Non-pigmented ciliary epithelial cell (primary cell): ENCODE measurements at places on chromosomes 2 and 18.

- no peak for DNase-seq
Measured at GRCh38 chr2:239507576-239508258, 106.9 kb upstream of the HDAC4 start.

GRCh38 chr2:132439703-132440398 lies 23.2 kb downstream of the GPR39 start:
- DNase-seq = no peak

DNA sequence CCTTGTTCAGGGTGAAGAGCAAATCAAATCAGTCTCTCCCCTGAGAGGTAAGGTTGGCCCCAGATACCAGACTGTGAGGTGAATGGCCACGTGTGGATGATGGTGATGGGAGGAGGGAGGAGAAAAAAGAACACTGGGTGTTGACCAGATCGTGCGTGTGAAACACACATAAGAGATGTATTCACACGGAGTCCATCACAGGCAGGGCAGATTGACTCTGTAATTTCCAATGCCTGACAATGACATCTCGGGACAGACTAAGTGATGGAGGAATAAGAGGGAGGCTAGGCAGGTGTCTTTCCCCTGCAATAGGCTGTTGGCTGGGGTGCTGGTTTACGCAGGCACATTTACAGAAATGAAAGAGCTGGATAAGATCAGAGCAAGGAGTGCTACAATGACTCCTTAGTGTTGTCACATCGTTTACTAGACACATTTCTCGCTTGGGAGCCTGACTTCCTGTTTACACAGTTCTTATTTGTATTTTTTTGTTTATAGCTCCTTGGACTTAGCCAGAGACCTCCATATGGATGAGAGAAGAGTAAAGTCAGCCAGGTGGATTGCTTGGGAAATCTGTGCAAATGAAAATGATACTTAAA lies 43.1 kb downstream of the CPO start:
- no peak for DNase-seq

- DNase-seq = no peak
Measured at GRCh38 chr18:46282177-46282570, 178.0 kb downstream of the HAUS1 start.

- DNase-seq = no peak
Measured at GRCh38 chr2:217288472-217289063, 428.7 kb upstream of the TNP1 start.

DNA sequence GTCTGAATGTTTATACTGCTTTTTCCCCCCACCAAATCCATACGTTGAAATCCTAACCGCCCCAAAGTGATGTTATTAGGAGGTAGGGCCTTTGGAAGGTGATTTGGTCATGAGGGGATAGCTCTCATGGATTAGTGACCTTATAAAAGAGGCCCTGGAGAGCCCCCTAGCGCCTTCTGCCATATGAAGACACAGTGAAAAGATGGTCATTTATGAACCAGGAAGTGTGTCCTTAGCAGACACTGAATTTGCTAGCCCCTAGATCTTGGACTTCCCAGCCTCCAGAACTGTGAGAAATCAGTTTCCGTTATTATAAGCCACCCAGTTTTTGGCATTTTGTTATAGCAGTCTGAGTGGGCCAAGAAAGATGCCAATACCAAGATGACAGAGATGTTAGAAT lies 7.2 kb upstream of the TSN start:
- no peak for DNase-seq

GRCh38 chr2:192286093-192286701 lies 91.5 kb upstream of the TMEFF2 start:
- DNase-seq = peak; percentile 30

DNA sequence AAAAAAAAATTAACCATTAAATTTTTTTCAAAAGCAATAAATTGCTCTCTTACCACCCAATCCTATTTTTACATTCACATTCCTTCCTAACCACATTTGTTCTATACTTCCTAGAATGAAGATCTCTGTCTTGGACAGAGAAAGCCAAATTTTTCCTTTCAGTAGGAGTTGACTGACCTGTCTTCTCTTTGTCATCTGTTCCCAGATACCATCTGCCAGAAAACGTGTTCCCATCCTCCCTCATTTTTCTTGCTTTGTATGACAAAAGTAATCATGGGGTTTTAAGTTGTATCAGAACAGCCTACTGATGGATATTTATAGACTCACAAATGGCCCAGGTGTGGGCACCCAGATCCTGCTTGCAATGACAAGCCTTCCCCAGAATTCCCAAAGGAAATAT lies 182.1 kb downstream of the CYP26B1 start:
- no peak for DNase-seq

- DNase-seq = no peak
Measured at GRCh38 chr2:172664766-172665165, 70.9 kb upstream of the RAPGEF4 start.

GRCh38 chr2:173353556-173353955 lies 1.1 kb upstream of the CDCA7 start:
- DNase-seq = no peak

GRCh38 chr2:105144941-105145300 lies 96.6 kb upstream of the GPR45 start:
- DNase-seq = no peak

DNA sequence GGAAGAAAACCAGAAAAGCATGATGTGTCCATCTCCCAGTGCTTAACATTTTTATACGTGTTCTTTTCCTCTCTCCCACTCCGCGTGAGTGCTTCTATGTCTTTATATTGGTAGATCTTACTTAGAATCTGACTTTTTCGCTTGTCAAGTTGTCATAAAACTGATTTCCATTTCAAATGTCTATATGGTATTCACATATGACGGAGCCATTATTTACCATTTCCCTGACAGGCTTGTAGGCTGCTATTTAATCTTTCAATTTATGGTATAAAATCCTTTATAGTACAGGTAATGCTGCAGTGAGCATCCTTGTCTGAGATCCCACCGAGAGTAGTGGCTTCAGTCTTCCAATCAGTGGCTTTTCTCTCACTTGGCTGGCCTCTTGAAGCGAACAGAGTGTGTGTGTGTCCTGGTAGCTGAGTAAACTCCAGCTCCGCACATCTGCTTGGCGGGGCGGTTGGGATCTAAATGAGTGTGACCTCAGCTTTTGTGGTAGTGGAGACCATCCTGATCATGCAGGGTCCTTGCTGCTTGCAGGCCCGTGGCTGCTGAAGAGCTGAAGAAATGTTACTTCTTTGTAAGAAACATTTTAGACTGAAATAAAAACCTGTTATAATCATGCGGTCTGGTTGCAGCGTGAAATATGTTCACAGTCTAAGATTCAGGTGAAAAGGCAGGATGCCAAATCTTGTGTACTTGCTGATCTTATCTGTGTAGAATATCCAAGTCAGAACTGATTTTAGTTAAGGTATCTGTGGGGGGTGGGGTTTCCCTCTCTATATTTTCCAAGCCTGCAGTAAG lies 40.2 kb downstream of the INPP4A start:
- DNase-seq = no peak

DNA sequence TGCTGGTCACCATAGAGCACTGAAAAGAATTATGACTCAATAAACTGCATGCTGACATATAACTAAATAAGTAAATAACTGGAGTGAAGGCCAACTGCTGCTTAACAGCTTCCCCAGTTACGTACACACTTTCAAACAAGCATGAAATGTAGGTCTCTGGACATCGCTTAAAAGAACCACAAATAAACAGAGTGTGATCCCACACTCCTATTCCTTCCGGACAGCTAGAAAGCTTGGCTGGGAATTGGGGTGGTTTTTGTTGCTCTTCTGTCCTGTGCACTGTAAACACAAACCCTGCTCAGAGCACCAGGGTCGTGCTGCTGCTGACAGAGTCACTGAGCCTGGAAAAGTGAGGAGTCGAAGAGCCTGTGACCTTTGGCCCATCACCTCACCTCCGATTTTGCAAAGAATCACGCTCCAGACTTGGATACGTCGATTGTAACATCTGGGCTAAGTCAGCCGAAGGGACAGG lies 162.7 kb upstream of the NT5C1B start:
- no peak for DNase-seq
